AG20443 (cell line): ENCODE measurements at places on chromosomes 6 and 20.
A peak's percentile ranks its signal among the peaks of the same experiment; 100 is the strongest.

DNA sequence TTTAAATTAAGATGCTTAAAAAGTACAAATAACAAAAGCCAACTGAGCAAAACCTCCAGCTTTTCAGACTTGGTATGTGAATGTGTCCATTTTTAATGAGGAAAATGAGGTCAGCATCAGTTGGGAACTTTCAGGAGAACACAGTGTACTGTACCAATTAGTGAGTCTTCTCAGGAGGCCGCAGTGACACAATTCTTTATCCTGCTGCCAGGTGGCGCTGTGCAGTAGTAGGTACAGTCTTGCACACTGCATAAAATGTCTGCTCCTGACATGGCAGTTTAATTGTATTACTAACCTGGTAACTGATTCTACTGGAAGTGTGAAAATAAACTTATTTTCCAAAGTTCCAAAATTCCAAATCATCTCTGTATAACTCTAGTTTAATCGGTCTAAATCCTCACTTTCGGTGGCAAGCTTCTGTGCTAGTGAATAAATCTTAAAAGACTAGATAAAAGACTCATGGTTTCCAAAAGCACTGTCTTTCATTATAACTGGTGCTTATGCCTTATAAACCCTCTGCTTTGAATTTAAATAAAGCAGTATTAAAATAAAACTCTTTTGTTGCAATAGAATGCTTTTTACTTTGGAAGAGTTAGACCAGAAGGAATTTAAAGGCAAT is 214.8 kb upstream of the MMS22L start:
- DNase-seq, result peak; percentile 56

DNA sequence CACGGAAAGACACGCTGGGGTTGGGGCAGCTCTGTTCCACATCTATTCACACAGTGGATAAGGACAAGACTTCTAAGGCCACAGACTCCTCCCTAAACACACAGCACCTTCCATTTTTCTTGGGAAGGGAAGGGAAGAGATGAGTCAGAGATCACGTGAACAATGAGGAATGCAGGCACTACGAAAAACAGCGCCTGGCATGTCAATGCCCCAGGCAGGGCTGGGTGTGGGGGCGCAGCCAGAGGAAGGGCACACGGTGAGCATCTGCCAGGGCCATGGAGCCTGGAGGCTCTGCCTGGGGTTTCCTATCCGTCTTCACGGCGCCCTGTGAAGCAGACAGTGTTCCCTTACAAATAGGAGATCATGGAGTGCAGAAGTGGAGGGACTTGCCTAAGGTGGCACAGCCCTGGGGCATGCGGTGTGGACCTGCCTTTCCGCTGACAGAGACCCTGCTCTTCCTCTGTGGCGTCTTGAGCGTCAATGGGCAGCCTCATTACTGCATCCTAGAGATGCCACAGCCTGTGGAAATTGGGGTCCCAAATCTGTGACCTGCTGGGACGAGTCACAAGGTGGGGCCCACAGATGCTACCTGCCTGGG is 15.4 kb downstream of the UNC93A start:
- no peak for DNase-seq

- peak; percentile 41 for DNase-seq
Measured at GRCh38 chr6:116971959-116972358, 94.9 kb downstream of the RFX6 start.

- peak; percentile 80 for DNase-seq
Measured at GRCh38 chr6:155247618-155248007, 16.2 kb upstream of the CLDN20 start.

DNA sequence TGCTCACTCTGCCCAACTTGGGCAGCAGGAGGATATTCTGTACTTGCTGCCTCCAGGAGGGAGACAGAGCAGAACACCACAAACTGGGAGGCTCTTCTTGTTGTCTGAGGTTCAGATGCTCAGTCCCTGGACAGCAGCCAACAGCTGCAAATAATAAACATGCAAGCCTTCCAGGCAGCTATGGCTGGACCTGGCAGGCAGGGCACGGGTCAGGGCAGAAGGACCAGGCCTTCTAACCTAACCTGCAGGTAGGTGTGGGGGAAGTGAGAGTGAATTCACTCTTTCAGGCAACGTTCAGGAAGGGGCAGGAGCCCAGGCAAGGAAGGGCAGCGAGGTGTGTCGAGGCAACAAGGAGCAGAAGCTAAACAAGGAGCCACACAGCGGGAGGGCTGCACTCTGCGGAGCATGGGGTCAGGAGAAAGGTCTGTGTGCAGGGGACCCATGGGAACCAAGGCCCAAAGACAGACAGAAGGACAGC is 31.5 kb downstream of the NINL start:
- peak; percentile 77 for DNase-seq

- no peak for DNase-seq
Measured at GRCh38 chr6:86888301-86888700, 49.0 kb upstream of the HTR1E start.

GRCh38 chr6:33604941-33605854 is 15.9 kb upstream of the ITPR3 start:
- no peak for DNase-seq

- no peak for DNase-seq
Measured at GRCh38 chr6:28653876-28654275, 128.2 kb downstream of the GPX5 start.
